ENCODE measurements at places on chromosomes 16 and 17.

DNA sequence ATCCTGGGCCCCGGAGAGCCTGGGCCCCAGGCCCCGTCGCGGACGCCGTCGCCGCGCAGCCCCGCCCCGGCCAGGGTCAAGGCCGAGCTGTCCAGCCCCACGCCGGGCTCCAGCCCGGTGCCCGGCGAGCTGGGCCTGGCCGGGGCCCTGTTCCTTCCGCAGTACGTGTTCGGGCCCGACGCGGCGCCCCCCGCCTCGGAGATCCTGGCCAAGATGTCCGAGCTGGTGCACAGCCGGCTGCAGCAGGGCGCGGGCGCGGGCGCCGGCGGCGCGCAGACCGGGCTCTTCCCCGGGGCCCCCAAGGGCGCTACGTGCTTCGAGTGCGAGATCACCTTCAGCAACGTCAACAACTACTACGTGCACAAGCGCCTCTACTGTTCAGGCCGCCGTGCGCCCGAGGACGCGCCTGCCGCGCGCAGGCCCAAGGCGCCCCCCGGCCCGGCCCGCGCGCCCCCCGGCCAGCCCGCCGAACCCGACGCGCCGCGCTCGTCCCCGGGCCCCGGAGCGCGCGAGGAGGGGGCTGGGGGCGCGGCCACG, 36.8 kb upstream of the ZC3H18 start:
- H3K4me3 ChIP-seq: peak overlapping the region; percentile 90
- H3K27ac ChIP-seq: no peak overlapping the region
- H3K4me1 ChIP-seq: peaks cover 7% of the 10 kb centered on the region
- DNase-seq: peak; percentile 29

DNA sequence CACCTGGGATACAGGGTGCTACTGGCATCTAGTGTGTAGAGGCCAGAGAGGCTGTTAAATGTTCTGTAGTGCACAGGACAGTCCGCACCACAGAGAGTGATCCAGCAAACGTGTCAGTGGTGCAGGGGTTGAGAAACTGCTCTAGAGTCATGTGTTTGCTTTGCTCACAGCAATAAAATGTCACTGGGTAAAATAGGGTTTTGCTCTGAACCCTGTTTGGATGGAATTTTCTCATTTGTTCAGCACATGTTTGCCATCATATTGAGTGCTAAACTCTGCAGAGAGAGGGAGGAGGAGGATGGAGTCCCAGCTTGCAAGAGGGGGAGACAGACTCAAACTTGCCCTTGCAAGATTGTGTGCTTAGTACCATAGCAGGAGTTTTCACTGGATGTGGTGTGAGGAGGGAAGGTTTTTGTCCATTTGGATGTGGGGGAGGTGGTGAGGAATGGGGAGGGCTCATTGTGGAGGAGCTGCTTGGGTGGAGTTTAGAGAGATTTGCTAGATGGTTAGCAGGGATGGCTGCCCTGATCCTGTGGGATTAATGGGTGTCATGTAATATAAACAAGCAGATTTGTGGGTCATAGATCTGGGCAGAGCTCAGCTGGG, 11.8 kb downstream of the PLCG2 start:
- peaks cover 1% of the 10 kb centered on the region for H3K4me1 ChIP-seq
- H3K4me3 ChIP-seq: no peak overlapping the region
- no peak overlapping the region for H3K27ac ChIP-seq
- H3K36me3 ChIP-seq: no peaks in the 10 kb centered on the region
- no peak for DNase-seq

- H3K36me3 ChIP-seq: peaks cover 38% of the 10 kb centered on the region
- H3K4me1 ChIP-seq: no peaks in the 10 kb centered on the region
- DNase-seq: no peak
- H3K27me3 ChIP-seq: no peaks in the 10 kb centered on the region
- H3K4me3 ChIP-seq: no peak overlapping the region
Observed at GRCh38 chr16:75362846-75363245, 70.5 kb downstream of the CFDP1 start.

DNA sequence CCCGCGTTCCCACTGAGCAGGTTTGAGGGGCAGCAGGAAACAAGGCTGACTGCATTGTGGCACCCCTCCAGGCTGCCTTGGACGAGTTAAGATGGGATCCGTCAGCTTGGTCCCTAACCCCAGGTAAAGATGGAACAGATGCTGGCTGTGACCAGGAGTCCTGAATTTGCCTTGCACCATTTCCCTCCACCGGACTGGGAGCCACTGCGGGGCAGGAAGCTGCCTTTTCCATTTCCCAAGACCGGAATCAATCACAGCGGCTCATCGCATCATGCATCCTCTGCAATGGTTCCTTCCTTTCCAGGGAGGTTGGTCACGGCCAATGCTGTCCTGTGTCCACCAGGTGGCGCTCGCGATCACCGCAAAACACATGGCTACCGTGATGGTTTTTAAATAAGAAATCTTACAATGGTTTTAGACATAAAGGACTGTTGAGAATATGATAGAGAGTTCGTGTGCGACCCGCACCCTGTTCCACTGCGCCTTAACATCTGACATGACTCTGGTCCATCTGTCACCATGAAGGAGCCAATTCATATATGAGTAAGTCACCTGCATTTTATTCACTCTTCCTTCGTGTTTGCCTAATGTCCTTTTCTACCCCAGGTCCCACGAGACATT, 6.8 kb upstream of the MEAK7 start:
- H3K27ac ChIP-seq: no peak overlapping the region
- H3K27me3 ChIP-seq: no peaks in the 10 kb centered on the region
- peak; percentile 81 for DNase-seq
- peaks cover 16% of the 10 kb centered on the region for H3K4me1 ChIP-seq
- H3K36me3 ChIP-seq: no peaks in the 10 kb centered on the region
- H3K4me3 ChIP-seq: no peak overlapping the region

DNA sequence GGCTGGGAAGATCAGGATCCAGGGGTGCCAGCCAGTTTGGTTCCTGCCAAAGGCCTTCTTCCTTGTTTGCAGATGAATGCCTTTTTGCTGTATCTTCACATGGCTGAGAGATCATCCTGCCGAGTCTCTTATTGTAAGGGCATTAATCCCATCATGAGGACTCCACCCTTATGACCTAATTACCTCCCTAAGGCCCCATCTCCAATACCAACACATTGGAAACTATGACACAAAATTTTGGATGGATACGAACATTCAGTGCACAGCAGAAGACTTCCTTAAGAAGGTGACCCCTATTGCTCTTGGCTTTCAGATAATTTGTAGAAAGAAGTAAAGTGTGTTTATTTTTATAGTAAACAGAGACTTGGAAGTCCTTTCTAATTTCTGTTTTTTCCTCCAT, 1164.7 kb upstream of the CDH8 start:
- H3K4me3 ChIP-seq: no peak overlapping the region
- H3K36me3 ChIP-seq: no peaks in the 10 kb centered on the region
- H3K4me1 ChIP-seq: no peaks in the 10 kb centered on the region
- no peak for DNase-seq
- no peaks in the 10 kb centered on the region for H3K27me3 ChIP-seq
- no peak overlapping the region for H3K27ac ChIP-seq

DNA sequence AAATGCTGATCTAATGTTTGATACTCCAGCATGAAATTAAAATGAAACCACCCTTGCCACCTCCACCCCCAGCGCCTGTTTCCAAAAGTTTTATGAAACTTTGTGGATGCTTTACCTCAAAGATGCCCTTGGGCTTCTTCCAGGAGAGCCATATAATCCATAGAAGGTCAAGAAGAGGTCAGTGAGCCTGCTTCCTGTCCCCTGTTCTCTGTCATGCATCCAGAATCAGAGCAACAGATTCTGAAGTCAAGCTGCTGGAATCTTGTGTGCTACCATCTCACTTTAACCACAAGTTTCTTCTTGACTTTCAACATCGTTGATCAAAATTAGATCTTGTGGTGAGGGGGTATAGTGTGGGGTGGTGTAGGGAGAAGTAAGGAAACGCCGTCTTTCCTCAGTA, 8.6 kb downstream of the GOSR2 start:
- peaks cover 13% of the 10 kb centered on the region for H3K4me1 ChIP-seq
- no peak overlapping the region for H3K27ac ChIP-seq
- no peak overlapping the region for H3K4me3 ChIP-seq
- H3K36me3 ChIP-seq: peaks cover 77% of the 10 kb centered on the region
- no peak for DNase-seq
- no peaks in the 10 kb centered on the region for H3K27me3 ChIP-seq

DNA sequence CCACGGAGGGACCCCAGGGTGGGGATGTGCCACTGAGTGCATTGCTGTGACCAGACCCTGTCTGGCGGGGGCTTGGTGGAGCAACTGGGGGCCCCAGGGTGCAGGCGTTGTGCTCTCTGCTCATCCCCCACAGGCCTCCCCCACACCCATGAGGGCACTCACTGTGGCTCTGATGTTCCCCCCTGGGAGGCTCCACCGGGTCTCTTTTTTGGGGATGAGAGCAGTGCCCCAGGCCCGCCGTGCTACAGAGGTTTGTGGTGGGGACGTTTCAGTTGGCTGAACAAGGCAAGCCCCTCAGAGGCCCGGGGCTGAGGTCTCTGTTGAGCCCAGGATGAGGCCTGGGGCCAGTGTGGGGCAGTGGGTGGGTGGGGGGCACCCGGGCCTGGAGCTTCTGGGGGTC, 2.5 kb downstream of the CCDC78 start:
- H3K4me1 ChIP-seq: peaks cover 27% of the 10 kb centered on the region
- H3K27ac ChIP-seq: no peak overlapping the region
- no peaks in the 10 kb centered on the region for H3K27me3 ChIP-seq
- no peak for DNase-seq
- H3K36me3 ChIP-seq: peaks cover 4% of the 10 kb centered on the region

- H3K36me3 ChIP-seq: no peaks in the 10 kb centered on the region
- H3K27ac ChIP-seq: no peak overlapping the region
- no peaks in the 10 kb centered on the region for H3K27me3 ChIP-seq
Observed at GRCh38 chr17:77438241-77439188, 297.7 kb downstream of the SEC14L1 start.

GRCh38 chr16:24036614-24037013, 200.8 kb downstream of the PRKCB start:
- H3K4me3 ChIP-seq: no peak overlapping the region
- no peaks in the 10 kb centered on the region for H3K27me3 ChIP-seq
- no peak overlapping the region for H3K27ac ChIP-seq
- DNase-seq: peak; percentile 36
- H3K36me3 ChIP-seq: no peaks in the 10 kb centered on the region

GRCh38 chr17:58362368-58363014, 10.5 kb upstream of the SUPT4H1 start:
- DNase-seq: no peak
- no peak overlapping the region for H3K27ac ChIP-seq
- H3K27me3 ChIP-seq: no peaks in the 10 kb centered on the region
- H3K4me1 ChIP-seq: peaks cover 14% of the 10 kb centered on the region
- no peaks in the 10 kb centered on the region for H3K36me3 ChIP-seq
- no peak overlapping the region for H3K4me3 ChIP-seq

- DNase-seq: no peak
- no peaks in the 10 kb centered on the region for H3K36me3 ChIP-seq
- H3K27ac ChIP-seq: no peak overlapping the region
- no peak overlapping the region for H3K4me3 ChIP-seq
Observed at GRCh38 chr16:55529018-55529417, 20.1 kb downstream of the LPCAT2 start.

- DNase-seq: no peak
- no peak overlapping the region for H3K27ac ChIP-seq
- H3K4me3 ChIP-seq: no peak overlapping the region
- H3K27me3 ChIP-seq: no peaks in the 10 kb centered on the region
- H3K36me3 ChIP-seq: peaks cover 1% of the 10 kb centered on the region
Observed at GRCh38 chr17:58303971-58304749, 23.4 kb upstream of the MPO start.

DNA sequence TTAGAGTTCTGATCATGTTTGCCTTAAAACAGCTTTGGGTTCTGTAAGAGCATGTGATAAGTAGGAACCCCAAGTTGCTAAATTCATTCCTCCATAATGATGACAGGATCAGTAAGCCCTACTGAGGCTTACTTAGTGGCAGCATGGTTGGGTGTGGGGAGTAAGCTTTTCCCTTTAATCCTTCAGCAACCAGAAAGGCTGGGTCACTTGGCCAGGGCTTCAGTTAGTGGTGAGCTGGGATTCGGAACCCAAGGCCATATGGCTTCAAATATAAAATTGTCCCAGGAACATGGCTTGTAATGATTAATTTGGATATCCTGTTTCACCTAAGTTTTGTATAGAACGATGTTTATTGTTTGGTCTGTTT, 850 bp downstream of the GINS3 start:
- no peaks in the 10 kb centered on the region for H3K36me3 ChIP-seq
- no peak overlapping the region for H3K27ac ChIP-seq
- peak; percentile 18 for DNase-seq
- peaks cover 18% of the 10 kb centered on the region for H3K27me3 ChIP-seq
- peak overlapping the region; percentile 74 for H3K4me3 ChIP-seq
- H3K4me1 ChIP-seq: no peaks in the 10 kb centered on the region

GRCh38 chr17:34352191-34352590, 4.1 kb upstream of the CCL13 start:
- no peak overlapping the region for H3K27ac ChIP-seq
- no peaks in the 10 kb centered on the region for H3K4me1 ChIP-seq
- no peaks in the 10 kb centered on the region for H3K36me3 ChIP-seq
- H3K4me3 ChIP-seq: no peak overlapping the region
- no peak for DNase-seq
- no peaks in the 10 kb centered on the region for H3K27me3 ChIP-seq

- H3K36me3 ChIP-seq: no peaks in the 10 kb centered on the region
- no peak overlapping the region for H3K27ac ChIP-seq
- H3K4me3 ChIP-seq: no peak overlapping the region
- DNase-seq: no peak
- H3K27me3 ChIP-seq: no peaks in the 10 kb centered on the region
- peaks cover 30% of the 10 kb centered on the region for H3K4me1 ChIP-seq
Observed at GRCh38 chr16:8957063-8957397, 6.7 kb downstream of the USP7 start.

DNA sequence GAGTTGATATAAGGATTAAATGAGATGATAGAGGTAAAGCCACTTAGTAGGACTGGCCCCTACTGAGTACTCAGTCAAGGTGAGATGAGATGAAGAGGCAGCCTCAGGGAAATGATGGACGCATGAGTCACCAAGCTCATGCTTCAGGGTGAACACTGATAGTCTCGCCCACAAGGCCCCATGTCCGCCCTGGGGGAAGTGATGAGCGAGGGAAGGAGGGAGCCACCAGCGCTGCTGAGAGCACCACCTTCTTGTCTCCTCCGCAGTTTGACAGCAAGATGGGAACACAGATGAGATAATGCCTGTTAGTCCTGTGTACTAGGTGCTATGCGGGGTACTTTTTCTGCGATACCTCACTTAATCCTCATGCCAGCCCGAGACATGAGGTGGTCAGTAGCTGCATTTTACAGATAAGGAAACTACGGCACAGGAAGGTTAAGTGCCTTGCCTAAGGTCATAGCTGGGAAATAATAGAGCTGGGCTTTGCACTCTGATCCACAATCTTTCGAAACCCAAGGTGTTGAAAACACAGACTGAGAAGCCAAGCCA, 383.0 kb downstream of the CPPED1 start:
- H3K4me1 ChIP-seq: no peaks in the 10 kb centered on the region
- no peak overlapping the region for H3K27ac ChIP-seq
- no peak overlapping the region for H3K4me3 ChIP-seq
- DNase-seq: no peak
- H3K27me3 ChIP-seq: no peaks in the 10 kb centered on the region
- H3K36me3 ChIP-seq: no peaks in the 10 kb centered on the region

- no peak for DNase-seq
- no peak overlapping the region for H3K4me3 ChIP-seq
- H3K36me3 ChIP-seq: no peaks in the 10 kb centered on the region
- no peaks in the 10 kb centered on the region for H3K4me1 ChIP-seq
- no peaks in the 10 kb centered on the region for H3K27me3 ChIP-seq
- no peak overlapping the region for H3K27ac ChIP-seq
Observed at GRCh38 chr17:75398279-75398678, 7.2 kb downstream of the GRB2 start.
